Stimulated activated CD4-positive, alpha-beta T cell treated with anti-CD3 and anti-CD28 coated beads, Interleukin-15, amount 100 ng/mL, for 1 hour (primary cell): ENCODE measurements at places on chromosomes 5 and 9.

DNA sequence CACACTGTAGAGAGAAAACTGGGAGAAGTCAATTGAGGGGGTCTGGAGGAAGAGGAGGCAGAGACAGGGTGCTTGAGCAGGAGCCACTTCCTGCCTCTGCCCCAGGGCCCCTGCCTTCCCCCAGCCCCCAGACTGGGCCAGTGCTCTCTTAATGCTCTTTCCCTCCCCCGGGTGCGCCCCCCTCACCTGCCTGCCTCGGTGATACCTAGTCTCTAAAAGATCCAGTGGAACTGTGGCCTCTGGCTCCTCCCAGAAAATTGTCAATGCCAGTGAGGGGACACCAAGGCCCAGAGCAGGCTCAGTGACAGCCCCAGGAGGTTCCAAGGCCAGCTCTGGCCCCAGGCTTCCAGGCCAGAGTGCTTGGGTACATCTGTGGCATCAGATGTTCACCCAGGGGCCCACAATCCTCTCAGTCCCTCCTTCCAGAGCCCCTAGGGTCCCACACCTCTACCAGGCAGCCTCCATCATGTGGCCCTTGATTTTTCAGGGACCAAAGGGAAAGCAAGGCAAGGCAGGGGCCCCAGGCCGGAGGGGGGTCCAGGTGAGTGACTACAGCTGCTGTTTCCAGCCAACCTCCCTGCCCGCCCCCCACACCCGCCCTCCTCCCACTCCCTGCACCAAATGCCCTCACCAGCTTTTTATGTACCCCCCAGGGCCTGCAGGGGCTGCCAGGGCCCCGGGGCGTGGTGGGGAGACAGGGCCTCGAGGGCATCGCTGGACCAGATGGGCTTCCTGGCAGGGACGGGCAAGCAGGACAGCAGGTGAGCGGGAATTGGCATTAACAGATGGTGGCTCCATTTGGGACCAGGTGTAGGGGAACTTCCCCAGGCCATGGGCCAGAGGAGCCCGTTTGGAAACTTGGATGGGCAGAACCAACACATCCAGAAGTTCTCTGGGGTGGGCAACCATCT, 33.1 kb upstream of the ORM1 start:
- no peak for DNase-seq

DNA sequence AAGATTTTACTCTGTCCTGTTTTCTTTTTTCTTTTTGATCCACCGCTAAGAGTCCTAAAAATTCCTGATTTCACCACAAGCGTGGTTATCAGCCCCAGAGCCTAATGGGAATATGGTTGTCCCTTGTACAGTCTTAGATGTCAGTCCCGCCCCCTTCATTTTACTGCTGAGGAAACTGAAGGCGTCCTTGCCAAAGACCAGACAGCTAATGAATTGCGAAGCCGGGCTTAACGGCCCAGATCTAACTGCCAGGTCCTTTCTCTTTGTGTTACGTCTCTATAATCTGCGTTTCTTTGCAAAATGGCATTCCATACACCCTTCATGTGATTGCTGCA, 497 bp downstream of the NSA2 start:
- peak; percentile 2 for DNase-seq

DNA sequence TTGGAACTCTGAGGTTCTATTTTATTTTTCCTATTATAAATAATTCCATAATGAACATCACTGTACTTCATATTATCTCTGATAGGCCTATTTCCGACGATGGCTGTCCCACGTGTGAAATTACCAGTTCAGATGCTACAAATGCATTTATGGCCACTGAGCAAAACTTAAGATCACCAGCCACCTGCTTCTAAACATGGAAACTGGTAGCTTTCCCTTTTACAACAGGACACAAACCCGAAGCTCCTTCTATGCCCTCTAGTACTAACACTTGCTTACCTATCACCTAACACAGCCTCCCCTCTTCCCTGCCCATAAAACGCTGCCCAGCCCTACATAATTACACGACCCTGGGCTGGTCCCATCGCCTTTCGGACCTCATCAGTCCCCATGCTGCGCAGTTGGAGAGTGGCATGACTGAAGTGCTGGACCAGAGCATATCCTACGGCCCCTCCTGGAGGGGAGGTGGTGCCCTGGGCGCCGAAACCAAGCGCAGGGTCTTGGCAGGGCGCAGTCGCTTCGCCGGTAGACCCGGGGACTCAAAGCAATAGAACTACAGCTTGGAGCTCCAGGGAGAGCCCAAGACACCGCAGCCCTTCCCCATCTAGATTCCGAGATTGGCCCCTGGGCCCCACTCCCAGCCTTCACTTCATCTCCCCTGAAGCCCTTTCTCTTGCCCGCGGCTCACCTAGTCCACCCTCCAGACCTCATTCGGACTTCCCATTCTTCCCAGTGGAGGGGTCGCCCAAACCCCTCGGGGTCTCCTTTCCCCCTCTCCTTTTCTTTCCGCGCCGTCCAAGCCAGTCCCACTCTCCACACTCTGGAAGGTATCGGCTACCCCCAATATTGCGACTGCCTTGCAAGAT, 1.0 kb upstream of the SAP30L start:
- peak; percentile 1 for DNase-seq

- no peak for DNase-seq
Measured at GRCh38 chr5:39716532-39717028, 291.8 kb upstream of the DAB2 start.

DNA sequence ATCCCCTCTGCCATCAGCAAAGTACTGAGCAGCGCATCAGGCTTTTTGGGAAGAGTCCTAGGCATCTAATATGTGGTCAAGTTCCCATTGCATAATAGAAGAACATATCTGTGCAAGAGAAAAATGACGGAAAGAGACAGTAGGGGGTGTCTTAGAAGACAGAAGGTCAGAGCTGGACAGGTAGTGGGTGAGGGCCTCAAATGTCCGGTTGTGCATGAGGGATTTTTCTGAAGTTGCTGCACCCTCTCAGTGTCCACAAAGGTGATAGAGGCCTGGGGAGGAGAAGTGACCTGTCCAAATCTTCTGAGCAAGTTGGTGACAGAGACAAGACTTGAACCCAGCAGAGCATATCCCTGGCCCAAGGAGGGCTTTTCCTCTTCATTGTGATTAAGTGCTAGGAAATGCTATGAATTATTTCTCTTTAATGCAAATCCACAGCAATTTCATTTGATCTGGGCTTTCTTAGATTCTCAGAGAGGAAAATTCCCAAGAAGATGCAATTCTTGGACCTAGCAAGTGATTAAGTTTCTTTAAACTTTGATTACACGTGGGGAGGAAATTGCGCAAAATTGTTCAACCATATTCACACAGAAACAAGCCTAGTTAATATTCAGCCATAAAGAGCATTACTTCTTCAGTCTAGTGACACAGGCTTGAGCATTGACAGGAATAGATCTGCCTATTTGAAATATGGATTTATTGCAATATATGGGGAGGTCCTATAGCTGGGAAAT, at the start of gene OR2S2:
TSS of gene OR2S2 (minus strand) at position 51 of the 734 bp plus-strand sequence. CDS start 56 bp downstream, outside the sequence.
- DNase-seq: no peak

GRCh38 chr5:16437977-16438376, 27.6 kb downstream of the ZNF622 start:
- no peak for DNase-seq

GRCh38 chr9:36128349-36128748, 8.2 kb upstream of the GLIPR2 start:
- no peak for DNase-seq

GRCh38 chr9:101440714-101441230, 5.2 kb upstream of the ALDOB start:
- no peak for DNase-seq

GRCh38 chr9:6689893-6690674, 44.6 kb upstream of the GLDC start:
- no peak for DNase-seq

- DNase-seq: no peak
Measured at GRCh38 chr9:120542701-120543490, 37.1 kb downstream of the CDK5RAP2 start.

- DNase-seq: no peak
Measured at GRCh38 chr9:105346273-105346672, 101.6 kb upstream of the FSD1L start.

DNA sequence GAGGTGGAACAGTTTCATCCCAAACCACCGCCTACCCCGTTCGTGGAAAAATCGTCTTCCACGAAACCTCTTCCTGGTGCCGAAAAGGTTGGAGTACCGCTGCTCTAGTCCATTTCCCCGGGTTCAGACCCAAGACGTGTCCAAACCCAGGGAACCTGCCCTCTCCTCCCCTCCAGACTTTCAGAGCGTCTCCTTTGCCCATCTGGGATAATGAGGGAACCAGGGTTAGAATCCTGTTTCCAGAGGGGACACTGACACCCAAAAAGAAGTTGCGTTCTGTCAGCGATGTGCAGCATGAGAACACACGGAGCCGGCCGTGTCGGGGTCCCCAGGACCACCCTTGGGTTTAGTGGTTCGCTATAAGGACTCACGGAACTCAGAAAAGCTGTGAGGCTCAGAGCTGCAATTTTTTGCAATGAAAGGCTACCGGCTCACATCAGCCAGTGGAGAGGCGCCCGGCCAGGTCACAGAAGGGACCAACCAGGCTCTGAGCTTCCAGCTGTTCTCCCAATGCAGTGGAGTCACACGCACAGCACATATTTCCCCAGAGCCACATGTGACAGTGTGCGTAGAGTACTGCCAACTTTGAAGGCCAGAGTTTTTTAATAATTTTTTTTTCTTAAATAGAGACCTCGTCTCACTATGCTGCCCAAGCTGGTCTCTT, 19.4 kb downstream of the LAMC3 start:
- no peak for DNase-seq

DNA sequence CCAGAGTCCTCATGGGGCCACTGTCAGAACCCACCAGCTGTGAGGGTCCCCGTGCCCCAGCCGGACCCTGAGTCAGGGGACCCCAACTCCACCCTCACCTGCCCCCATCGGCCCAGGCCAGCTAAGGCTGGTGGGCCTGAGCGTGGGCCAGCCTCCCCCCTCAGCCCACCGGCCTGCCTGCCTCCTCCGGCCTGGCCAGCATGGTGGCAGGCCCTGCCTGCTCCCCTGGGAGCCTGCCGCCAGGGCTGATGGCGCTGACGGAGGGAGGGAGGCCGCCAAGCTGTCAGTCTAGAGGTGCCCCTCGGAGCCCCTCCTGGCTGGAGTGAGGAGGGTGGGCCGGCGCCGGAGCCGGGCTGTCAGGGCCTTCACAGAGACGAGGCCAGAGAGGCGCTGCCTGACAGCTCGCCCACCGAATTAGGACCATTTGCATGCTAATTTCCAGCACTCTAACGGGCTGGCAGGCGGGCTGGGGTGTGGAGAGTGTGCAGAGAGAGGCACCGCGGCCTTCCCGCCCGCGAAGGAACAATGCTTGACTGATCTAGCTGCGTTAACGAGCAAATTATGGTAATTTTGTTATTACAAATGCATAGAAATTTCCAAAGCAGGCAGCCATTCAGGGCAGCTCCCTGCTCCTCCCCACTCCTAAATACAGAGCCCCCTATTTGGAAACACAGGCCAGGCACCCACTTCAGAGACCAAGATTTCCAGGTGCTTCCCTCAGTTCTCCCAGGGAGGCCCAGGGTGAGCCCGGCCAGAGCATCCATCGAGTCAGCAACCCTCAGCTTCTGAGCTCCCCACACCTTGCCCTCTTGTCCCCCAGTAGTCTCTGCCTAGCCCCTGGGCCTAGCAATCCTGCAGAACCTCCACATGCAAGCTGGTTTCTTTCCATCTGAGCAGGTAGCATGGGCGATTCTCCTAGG, 169.3 kb downstream of the PAX5 start:
- DNase-seq: no peak

- no peak for DNase-seq
Measured at GRCh38 chr5:18397891-18398290, 763.6 kb downstream of the TAF11L14 start.

DNA sequence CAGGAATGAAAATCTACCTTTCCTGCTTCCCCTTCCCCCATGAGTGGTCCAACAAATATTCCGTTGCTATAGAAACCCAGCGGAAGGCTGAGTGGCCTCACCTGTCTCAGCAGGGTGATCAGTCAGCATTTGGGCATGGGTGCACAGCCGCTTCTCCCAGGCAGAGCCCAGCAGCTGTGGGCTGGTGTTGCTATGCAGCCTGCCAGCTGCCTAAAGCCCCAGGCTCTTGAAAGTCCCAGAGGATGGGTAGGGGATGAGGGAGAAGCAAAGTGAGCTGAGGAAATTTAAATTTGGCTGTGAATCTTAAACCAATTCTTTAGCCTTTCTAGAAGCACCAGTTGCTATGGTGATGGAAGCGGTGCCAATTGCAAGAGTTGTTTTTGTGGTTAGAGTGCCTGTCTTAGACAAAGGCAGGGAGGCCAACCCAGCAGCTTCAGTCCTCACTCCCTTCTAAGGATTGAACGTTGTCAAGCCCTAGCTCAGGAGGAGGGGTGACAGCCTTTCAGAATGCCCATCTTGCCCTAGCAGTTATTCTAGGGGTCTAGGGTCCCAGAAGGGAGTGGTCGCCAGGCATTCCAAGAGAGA, 151.5 kb upstream of the PITX1 start:
- DNase-seq: no peak

GRCh38 chr9:89883401-89884341, 278.9 kb downstream of the GADD45G start:
- no peak for DNase-seq

DNA sequence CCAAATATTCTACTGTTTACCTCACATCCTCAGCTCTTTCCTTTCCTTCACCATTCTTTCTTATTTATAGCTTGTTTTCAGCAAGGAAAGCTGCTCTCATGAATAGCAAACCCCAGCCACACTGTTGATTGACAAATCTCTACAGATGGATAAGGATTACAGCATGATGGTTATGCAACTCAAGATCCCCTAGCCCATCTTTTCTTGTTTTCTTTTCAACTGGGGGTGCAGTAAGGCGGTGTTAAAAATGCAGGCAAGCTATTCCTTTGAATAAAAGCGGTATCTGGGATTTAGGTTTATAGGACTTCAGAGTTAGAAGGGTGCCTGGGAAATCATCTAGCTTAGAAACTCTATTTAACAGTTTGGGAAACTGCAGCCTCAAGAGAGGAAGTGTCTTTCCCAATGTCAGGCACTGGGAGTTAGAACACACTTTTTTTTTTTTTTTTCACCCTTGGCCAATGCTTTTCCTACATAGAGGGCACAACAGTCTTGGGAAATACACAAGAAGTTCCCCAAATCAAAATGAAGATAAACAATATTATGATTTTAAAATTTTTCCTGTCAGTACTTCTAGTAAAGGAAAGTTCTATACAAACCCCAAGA, 2.6 kb downstream of the SPARC start:
- no peak for DNase-seq

GRCh38 chr9:115170358-115171073, 52.6 kb upstream of the TNC start:
- no peak for DNase-seq
